ENCODE measurements at places on chromosomes 4 and X.

DNA sequence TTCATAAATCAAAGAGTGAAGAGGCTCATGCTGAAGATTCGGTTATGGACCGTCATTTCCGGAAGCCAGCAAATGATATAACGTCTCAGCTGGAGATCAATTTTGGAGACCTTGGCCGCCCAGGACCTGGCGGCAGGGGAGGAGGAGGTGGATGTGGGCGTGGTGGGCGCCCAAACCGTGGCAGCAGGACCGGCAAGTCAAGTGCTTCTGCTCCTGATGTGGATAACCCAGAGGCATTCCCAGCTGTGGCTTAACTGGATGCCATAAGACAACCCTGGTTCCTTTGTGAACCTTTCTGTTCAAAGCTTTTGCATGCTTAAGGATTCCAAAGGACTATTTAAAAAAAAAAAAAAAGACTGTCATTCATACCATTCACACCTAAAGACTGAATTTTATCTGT, 44.0 kb upstream of the EFNB1 start:
- no peak for DNase-seq

DNA sequence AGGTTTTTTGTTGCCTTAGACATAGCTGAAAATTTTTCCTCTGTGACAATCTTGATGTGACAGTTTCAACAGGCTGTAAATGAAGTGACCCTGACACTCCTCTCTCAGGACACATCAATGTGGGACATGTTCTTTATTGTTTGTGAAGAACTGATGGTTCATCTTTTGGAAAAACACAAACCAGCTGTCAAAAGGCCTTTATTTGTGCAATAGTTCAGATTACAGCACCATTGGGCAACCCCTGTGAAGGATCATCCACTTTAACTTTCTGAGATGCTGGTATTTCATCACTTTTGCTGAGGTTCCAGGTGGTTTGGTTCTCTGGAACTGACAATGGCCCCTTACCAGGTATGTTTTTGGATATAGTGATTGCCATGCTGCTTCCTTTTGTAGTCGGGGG, 40.3 kb downstream of the OSTC start:
- DNase-seq = no peak

GRCh38 chr4:118033148-118034052, 886 bp upstream of the NDST3 start:
- no peak for DNase-seq

GRCh38 chr4:33831442-33832066, 2412.8 kb downstream of the ARAP2 start:
- DNase-seq = no peak

- no peak for DNase-seq
Observed at GRCh38 chr4:141037446-141037845, 95.8 kb downstream of the RNF150 start.

GRCh38 chrX:132425744-132426318, 63.0 kb downstream of the MBNL3 start:
- DNase-seq = no peak

Data from stimulated activated CD8-positive, alpha-beta memory T cell treated with anti-CD3 and anti-CD28 coated beads, Interleukin-15, amount 100 ng/mL, for 24 hours (primary cell).